Jurkat, Clone E6-1 (cell line): ENCODE measurements at places on chromosomes 5 and 9.

DNA sequence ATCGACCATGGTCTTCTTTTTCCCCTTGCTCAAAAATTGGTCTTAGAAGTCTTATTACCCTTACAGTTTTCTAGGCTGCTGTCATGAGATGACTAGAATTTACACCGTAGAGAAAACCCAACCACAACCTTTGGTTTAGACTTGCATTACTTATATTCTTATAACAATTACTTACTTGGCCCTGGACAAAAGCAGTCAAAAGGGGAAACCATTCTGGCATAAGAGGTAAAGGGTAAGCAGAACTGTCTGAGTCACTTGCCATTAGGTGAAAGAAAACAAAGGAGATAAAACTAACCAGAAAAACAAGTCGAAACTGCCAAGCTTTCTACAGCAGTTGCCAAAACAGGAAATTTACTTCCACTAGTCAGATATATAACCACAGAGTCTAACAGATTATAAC, 17.9 kb downstream of the TMEM245 start:
- peak; percentile 71 for DNase-seq

- peak; percentile 60 for DNase-seq
Observed at GRCh38 chr9:91426123-91426745, 2.6 kb upstream of the NFIL3 start.

DNA sequence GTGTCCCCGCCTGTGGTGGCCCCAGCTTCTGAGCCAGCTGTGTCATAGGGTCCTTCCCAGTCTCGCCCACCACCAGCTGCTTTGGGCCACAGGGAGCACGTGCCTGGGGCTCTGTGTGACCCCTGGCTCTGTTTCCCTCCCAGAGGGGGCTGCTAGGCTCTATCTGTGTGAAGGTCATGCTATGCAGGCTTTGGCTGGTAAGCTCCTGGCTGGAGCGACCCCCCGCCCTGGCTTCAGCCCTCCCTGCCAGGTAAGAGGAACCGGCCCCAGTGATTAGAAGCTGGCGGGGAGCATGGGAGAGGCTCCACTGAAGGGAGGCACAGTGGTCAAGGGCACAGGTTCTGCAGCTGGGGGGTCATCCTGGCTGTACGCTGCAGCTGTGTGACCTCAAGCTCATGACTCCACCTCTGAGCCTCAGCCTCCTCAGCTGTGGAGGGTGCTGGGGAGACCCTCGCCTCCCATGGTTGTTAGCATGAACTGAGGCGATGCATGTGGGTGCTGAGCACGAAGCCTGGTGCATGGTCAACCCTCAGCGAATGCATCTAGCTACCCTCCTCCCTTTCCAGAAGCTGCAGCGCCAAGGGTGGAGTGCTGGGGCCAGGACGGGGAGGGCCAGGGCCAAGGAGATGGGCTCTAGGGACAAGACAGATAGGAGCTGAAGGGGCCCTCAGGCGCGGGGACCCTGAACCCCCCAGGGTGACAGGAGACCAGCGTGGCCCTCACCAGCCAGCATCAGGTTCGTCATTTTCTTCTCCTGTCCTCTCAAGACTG, 163.8 kb upstream of the MVB12B start:
- DNase-seq = no peak

DNA sequence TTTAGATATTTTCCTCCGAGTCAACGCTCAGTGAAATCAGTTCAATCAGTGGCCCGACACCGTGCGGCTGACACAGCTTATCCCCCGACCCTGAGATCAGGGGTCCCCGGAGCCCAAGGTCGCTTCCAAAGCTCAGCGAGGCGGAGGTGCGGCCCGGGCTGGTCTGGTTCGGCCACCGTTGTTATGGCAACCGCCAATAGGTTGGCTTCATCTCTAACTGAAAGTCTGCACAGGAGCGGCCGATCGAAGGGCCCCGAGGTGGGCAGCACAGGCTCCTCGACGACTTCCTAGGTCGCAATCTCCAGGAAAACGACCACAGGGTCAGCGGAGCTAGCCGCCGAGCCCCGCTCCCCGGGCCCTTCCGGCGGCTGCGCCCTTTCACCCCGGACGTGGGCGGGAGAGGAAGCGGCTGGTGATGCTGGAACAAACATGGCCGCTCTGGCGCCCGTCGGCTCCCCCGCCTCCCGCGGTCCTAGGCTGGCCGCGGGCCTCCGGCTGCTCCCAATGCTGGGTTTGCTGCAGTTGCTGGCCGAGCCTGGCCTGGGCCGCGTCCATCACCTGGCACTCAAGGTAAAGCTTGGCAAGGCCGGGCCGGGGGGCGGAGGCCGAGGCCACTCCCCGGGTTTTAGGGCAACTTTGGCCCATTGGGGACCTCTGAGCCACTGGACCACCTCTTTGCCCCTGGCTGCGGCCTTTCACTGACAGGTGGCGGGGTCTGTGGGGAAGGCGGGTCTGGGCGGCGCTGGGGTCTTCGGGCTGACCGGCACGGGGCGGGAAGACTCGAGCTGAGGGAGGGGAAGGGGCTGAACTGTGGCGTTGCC, at the start of gene GPR107:
GPR107 (plus strand) TSS at position 403 of the 821 bp plus-strand sequence; CDS start at position 430, 27 bp downstream.
- DNase-seq = no peak

DNA sequence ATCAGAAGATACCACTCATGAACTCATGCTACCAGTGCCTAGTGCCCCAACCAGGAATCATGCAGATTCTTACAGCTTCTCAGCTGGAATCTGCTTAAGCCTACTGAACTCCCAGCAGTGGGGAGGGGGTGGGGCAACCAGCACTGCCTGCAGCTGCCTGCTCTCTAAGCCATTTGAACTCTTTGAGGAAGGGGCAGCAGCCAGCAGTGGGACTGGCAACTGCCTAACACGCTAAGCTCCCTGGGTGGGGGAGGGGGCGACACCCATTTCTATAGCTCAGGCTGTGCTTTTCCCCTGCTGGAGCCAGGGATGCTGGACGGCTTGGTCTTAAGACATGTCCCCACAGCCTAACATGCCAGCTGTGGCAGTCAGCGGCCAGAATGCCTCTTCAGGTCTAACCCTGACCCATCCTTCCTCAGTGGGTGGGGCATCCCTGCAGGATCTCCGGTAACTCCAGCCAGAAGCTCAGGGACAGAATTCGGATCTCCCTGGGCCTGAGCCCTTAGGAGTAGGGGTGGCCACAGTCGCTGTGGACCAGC, 889.7 kb downstream of the CDH9 start:
- no peak for DNase-seq
